ENCODE measurements at places on chromosomes 12 and 14.

DNA sequence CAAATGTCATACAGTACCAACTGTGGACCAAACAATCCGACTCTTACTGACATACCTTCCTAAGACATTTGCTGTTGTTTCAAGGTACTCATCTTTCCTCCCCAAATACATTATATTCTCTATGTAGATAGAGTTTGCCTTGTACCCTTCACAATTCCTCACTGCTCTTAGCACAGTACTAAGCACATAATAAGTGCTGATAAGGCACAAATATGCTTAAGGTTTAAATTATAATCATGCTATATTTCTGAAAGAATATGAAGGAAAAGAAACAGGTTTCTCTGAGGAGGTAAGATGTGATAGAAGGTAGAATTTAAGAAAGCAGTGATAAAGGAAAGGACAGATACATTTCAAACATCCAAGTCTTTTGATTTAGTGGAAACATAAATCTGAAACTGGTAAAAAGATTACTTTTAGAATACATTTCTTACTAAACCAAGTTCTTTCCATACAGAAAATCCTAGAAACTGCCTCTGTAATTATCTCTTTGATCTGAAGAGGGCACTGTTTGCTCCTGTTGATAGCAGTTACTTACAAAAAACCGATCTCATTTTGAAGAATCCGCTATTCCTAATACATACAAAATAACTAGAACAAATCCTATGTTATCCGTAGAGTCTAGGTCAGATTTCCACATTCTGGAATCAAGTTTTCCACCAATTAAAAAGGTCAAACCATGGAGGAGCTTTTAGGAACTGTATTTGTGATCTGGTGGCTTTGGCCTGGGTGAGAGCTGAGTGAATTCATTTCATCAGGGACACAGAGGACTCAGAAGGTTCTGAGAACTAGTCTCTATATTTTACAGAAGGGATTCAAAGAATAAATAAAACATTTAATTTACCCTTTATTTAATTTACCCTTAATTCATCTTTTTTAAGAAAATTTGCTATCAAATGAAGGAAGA is 311.9 kb downstream of the DAD1 start:
- no peak for DNase-seq

DNA sequence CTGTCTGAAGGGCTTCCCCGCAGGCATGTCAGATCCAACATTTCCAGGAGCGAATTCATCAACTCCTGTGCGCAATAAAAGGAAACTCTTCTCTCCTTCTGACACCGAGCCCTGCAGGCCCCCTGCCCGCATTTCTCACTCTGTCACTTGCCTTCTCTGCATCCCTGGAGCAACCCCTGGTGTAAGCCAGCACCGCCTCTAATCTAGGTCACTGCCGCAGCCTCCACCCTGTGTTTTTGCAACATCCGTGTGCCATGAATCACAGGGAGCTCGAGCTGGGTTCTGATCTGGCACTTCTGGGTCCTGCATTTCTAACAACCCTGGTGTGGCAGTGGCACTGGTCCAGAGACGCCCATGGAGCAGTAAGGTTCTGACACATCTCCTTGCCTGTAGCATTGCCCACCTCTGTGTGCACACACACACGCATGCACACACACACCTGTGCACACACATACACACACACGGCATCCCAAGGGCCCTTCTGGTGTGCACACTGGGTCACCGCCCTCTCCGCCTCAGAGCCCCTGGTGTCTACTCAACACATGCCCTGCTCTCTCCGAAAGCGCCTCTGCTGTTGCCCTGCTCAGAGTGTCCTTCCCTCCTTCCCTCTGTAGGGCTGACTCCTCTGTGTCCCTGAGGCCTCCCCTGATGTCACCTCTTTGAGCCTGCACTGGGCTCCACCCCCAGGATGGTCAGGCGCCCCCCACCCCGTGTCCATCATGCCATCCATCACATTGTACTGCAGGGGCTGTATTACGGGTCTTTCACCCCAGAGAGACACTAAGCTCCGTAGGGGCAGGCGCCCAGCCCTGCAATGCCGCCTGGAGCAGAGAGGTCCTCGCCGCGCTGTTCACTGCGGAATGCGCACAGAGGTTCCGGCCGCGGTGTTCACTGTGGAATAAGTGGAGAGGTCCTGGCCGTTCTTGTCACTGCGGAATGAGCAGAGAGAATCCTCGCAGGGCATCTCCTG is 111.4 kb upstream of the SFSWAP start:
- DNase-seq: no peak

DNA sequence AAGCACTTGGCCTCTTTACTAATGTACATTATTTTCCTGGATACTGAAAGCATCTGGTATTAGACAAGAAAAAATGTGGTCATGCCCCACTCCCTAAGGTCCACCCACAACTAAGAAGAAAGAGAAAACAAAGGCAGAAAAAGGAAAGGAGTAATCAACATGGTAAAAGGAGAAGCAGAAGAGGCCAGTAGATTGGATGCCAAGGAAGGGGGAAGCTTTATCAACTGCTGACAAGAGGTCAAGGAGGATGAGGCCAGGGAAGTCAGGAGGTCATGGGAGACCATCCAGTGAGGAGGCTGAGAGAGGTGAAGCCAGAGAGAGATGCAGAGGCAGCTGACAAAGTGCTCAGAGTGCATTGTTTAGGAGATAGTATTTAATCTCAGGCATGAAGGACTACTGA is 383.5 kb downstream of the ZFP36L1 start:
- no peak for DNase-seq

- no peak for DNase-seq
Measured at GRCh38 chr12:109369831-109370230, 22.1 kb downstream of the MYO1H start.

DNA sequence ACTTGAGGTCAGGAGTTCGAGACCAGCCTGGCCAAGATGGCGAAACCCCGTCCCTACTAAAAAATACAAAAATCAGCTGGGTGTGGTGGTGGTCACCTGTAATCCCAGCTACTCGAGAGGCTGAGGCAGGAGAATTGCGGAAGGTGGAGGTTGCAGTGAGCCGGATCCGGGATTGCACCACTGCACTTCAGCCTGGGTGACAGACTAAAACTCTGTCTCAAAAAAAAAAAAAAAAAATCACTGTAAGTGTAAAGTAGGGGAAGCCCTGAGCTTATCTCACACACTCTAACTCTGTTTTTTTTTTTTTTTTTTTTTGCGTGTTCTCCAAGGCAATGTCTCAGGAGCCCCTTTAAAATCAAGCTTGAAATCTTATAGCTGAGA is 421 bp upstream of the RBMS2 start:
- no peak for DNase-seq

- DNase-seq: no peak
Measured at GRCh38 chr12:108759924-108760323, 28.6 kb upstream of the CORO1C start.

DNA sequence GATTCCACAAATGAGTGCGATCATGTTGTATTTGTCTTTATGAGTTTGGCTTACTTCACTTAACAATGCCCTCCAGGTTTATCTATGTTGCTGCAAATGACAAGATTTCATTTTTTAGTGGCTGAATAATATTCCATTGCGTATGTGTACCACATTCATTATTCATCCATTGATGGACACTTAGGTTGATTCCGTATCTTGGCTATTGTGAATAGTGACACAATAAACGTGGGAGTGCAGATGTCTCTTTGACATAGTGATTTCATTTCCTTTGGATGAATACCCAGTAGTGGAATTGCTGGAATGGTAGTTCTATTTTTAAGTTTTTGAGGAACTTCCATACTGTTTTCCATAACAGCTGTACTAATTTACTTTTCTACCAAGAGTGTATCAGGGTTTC is 23.5 kb downstream of the AKAP6 start:
- no peak for DNase-seq
